ENCODE measurements at places on chromosomes 2 and 18. TPM values are rescaled to one million over a fixed set of nuclear protein-coding genes. Genes with fewer than 3 reads are reported as not detected.
A peak's percentile ranks its signal among the peaks of the same experiment; 100 is the strongest.

Gene DCDC2C
- total RNA-seq = not detected

- H3K36me3 ChIP-seq = no peaks in the 10 kb centered on the region
- H3K27me3 ChIP-seq = no peaks in the 10 kb centered on the region
- no peak overlapping the region for H3K4me3 ChIP-seq
- H3K4me1 ChIP-seq = 0 out of 2 replicates have a peak, but pooled peaks cover 8% of the 10 kb centered on the region
- peak; percentile 54 for DNase-seq
These were observed 139.0 kb downstream of the DDX1 start for GRCh38 chr2:15730545-15731212.

DNA sequence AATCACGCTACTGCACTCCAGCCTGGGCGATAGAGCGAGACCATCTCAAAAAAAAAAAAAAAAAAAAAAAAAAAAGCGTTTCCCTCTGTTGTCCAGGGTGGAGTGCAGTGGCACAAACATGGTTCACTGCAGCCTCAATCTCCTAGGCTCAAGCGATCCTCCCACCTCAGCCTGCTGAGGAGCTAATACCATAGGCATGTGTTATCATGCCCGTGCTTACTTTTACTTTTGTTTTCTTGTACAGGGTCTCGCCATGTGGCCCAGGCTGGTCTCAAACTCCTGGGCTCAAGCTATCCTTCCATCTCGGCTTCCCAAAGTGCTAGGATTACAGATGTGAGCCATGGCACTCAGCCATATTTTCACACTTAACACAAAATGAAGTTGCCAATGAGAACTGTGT lies 37.5 kb downstream of the PSME4 start:
- no peaks in the 10 kb centered on the region for H3K27me3 ChIP-seq
- H3K4me1 ChIP-seq = no peaks in the 10 kb centered on the region
- no peak overlapping the region for H3K27ac ChIP-seq
- peaks cover 27% of the 10 kb centered on the region for H3K36me3 ChIP-seq
- DNase-seq = no peak

- no peak overlapping the region for H3K27ac ChIP-seq
- H3K4me3 ChIP-seq = no peak overlapping the region
- no peak for DNase-seq
- H3K36me3 ChIP-seq = no peaks in the 10 kb centered on the region
These were observed 847.7 kb downstream of the CPS1 start for GRCh38 chr2:211404098-211404497.

- DNase-seq = no peak
- H3K36me3 ChIP-seq = no peaks in the 10 kb centered on the region
- H3K27me3 ChIP-seq = peaks cover 2% of the 10 kb centered on the region
- no peak overlapping the region for H3K27ac ChIP-seq
- no peak overlapping the region for H3K4me3 ChIP-seq
These were observed 193.1 kb upstream of the CXCR4 start for GRCh38 chr2:136310797-136311603.

- H3K27me3 ChIP-seq = no peaks in the 10 kb centered on the region
- no peaks in the 10 kb centered on the region for H3K36me3 ChIP-seq
- no peaks in the 10 kb centered on the region for H3K4me1 ChIP-seq
- H3K27ac ChIP-seq = no peak overlapping the region
- H3K4me3 ChIP-seq = no peak overlapping the region
- DNase-seq = no peak
These were observed 227.2 kb upstream of the DDX18 start for GRCh38 chr2:117587310-117587709.

All from Panc1 (cell line).